ENCODE measurements at places on chromosomes 12 and 14. TPM values are rescaled to one million over a fixed set of nuclear protein-coding genes. Genes with fewer than 3 reads are reported as not detected.

GRCh38 chr14:23827100-23827892 lies 126.3 kb upstream of the DHRS4 start:
- no peak for DNase-seq
- H3K27me3 ChIP-seq = no peaks in the 10 kb centered on the region
- H3K4me3 ChIP-seq = no peak overlapping the region
- H3K36me3 ChIP-seq = no peaks in the 10 kb centered on the region
- H3K27ac ChIP-seq = no peak overlapping the region

GRCh38 chr14:54929556-54929955 lies 26.9 kb upstream of the GCH1 start:
- H3K27ac ChIP-seq = no peak overlapping the region
- H3K4me1 ChIP-seq = no peaks in the 10 kb centered on the region

SPX gene
- 0.64 TPM for total RNA-seq

GRCh38 chr14:52395728-52396127 lies 81.6 kb downstream of the PTGER2 start:
- DNase-seq = no peak
- H3K4me1 ChIP-seq = peaks cover 17% of the 10 kb centered on the region
- no peak overlapping the region for H3K27ac ChIP-seq
- H3K36me3 ChIP-seq = no peaks in the 10 kb centered on the region

IL23A gene
- total RNA-seq = 26.9 TPM

GRCh38 chr14:103546652-103547454 lies 15.6 kb downstream of the BAG5 start:
- no peaks in the 10 kb centered on the region for H3K4me1 ChIP-seq
- no peak overlapping the region for H3K4me3 ChIP-seq
- H3K27ac ChIP-seq = no peak overlapping the region

SMIM41 gene
- not detected for total RNA-seq

DNA sequence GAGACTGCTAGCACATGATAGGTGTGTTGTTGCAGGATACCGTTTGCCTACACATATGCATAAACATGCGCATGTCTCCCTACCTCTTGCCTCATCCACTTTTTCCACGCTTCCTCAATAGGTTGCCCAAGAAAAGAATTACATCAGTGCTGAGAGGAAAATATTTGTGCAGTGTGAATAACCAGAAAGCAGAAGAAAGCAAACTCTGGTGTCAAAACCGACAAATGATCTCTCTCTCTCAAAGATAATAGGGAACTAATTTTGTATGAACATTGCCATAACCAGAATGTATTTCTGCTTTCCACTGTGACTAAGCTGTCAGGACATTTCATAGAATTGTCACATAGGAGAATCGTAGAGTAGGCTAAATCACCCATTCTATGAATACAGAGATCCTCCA lies 1.3 kb downstream of the CLEC7A start:
- no peaks in the 10 kb centered on the region for H3K36me3 ChIP-seq
- H3K27ac ChIP-seq = no peak overlapping the region
- H3K4me1 ChIP-seq = no peaks in the 10 kb centered on the region

GRCh38 chr14:77590845-77591485 lies 25.5 kb downstream of the SPTLC2 start:
- no peak overlapping the region for H3K4me3 ChIP-seq
- H3K4me1 ChIP-seq = peaks cover 25% of the 10 kb centered on the region
- DNase-seq = no peak

DNA sequence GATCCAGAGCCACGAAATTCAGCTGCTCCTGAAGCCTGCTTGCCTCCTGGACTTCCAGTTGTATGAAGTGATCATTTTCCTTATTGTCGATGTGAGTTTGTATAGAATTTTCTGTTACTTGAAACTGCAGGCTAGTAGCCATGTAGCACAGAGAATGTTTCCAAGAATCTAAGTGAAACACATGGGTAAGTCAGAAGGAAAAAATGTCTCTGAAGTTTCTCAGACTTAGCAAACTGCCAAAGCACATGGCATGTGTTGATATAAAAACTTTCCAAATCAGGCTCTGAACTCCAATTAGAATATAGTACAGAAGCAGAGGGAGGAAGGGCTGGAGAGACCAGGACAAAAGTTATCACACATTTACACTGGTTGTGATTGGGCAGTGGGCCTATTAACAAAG lies 9.8 kb upstream of the PCNX1 start:
- no peak overlapping the region for H3K27ac ChIP-seq
- no peak overlapping the region for H3K4me3 ChIP-seq
- H3K4me1 ChIP-seq = peaks cover 30% of the 10 kb centered on the region
- no peaks in the 10 kb centered on the region for H3K27me3 ChIP-seq
- no peak for DNase-seq

DNA sequence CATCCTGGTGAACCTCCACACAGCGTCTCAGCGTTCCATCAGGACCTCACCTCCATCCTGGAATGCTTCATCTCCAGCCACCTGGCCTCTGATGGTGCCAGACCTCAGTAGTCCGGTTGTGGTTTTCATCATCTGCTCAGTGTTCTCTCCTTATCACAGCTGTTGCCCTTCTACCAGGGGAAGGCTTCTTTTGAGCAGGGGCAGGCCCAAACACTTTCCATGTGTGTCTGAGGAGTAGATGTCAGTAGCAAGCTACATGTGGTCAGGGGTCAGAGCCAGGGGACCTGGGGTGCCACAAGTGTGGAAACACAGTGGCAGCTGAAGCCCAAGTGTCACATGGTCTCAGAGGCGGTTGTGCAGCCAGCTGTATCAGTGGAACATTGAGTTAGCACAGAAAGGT lies 30.2 kb upstream of the FGD4 start:
- no peaks in the 10 kb centered on the region for H3K36me3 ChIP-seq
- no peaks in the 10 kb centered on the region for H3K27me3 ChIP-seq
- no peaks in the 10 kb centered on the region for H3K4me1 ChIP-seq

GRCh38 chr12:124369055-124369826 lies 74.3 kb downstream of the RFLNA start:
- no peak overlapping the region for H3K27ac ChIP-seq
- H3K4me1 ChIP-seq = no peaks in the 10 kb centered on the region
- H3K27me3 ChIP-seq = no peaks in the 10 kb centered on the region
- no peak overlapping the region for H3K4me3 ChIP-seq

KIF26A gene
- 0.15 TPM for total RNA-seq

GRCh38 chr12:48486261-48486660 lies 4.0 kb downstream of the C12orf54 start:
- H3K4me1 ChIP-seq = no peaks in the 10 kb centered on the region
- no peaks in the 10 kb centered on the region for H3K36me3 ChIP-seq
- DNase-seq = no peak

IFI27 gene
- 1.3 TPM for total RNA-seq

GRCh38 chr12:92036061-92036620 lies 109.5 kb downstream of the BTG1 start:
- H3K4me3 ChIP-seq = peak overlapping the region; percentile 44
- H3K27me3 ChIP-seq = no peaks in the 10 kb centered on the region
- H3K4me1 ChIP-seq = peaks cover 78% of the 10 kb centered on the region
- no peaks in the 10 kb centered on the region for H3K36me3 ChIP-seq
- no peak overlapping the region for H3K27ac ChIP-seq
- DNase-seq = no peak

AICDA gene
- total RNA-seq = 0.71 TPM

DNA sequence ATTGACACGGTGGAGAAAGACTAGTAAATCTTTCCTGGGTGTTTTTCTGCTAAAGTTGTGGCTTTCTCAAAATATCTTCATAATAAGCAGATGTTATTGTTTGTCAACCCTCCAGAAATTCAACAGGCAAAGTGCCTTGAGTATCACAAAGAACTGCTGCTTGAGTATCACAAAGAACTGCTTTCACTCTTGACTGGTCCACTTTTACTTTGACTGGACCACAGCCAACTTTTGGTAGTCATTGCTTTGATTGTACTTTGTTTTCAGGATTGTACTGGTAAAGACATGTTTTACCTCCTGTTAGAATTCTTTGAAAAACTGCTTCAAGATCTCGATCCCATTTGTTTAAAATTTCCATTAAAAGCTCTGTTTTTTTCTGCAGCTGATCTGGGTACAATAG lies 62.6 kb downstream of the PDZRN4 start:
- no peak for DNase-seq
- no peak overlapping the region for H3K27ac ChIP-seq
- H3K27me3 ChIP-seq = no peaks in the 10 kb centered on the region
- no peak overlapping the region for H3K4me3 ChIP-seq
- H3K4me1 ChIP-seq = no peaks in the 10 kb centered on the region

- no peak overlapping the region for H3K4me3 ChIP-seq
- H3K4me1 ChIP-seq = no peaks in the 10 kb centered on the region
- H3K36me3 ChIP-seq = no peaks in the 10 kb centered on the region
- H3K27ac ChIP-seq = no peak overlapping the region
Measured at GRCh38 chr14:28412077-28412476, 354.5 kb upstream of the FOXG1 start.

GPR84 gene
- 0.16 TPM for total RNA-seq

DNA sequence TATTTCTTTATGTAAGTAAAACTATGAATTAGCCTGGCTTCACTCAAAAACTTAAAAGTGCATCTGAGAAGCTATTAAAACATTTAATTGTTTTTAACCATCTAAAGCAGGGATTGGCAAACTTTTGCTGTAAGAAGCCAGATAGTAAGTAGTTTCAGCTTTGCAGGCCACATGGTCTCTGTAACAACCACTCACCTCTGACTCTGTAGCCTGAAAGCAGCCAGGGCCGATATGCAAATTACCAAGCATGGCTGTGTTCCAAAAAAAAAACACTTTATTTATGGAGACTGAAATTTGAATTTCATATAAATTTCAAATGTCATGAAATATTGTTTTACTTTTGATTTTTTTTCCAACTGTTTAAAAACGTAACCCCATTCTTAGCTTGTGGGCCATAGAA lies 95.3 kb downstream of the CIT start:
- no peaks in the 10 kb centered on the region for H3K4me1 ChIP-seq
- H3K36me3 ChIP-seq = no peaks in the 10 kb centered on the region
- no peak overlapping the region for H3K27ac ChIP-seq
- no peak for DNase-seq

GRCh38 chr14:26319139-26319864 lies 278.5 kb downstream of the NOVA1 start:
- no peak overlapping the region for H3K4me3 ChIP-seq
- no peaks in the 10 kb centered on the region for H3K36me3 ChIP-seq
- DNase-seq = no peak

GRCh38 chr12:52081263-52081733 lies 1.8 kb downstream of the SMIM41 start:
- H3K4me1 ChIP-seq = peaks cover 4% of the 10 kb centered on the region
- H3K4me3 ChIP-seq = no peak overlapping the region
- peaks cover 7% of the 10 kb centered on the region for H3K36me3 ChIP-seq

DNA sequence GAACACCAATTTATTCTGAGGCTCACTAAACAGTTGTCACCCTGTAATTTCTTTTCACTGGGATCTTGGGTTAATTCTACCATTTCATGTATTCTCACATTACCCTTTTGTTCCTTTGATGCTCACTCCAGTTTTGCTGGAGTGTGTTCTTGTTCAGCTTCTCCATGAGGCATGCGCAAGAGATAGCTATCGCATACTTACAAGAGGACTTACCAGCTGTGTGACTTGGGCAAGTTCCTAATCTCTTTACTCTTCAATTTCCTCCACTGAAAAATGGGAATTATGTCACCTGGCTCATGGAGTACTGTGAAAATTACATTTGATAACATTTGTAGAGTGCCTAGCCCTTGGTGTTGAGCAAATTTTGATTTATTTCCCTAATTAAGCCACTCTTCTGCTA lies 56.5 kb upstream of the JDP2 start:
- no peak overlapping the region for H3K27ac ChIP-seq
- no peaks in the 10 kb centered on the region for H3K4me1 ChIP-seq
- no peak overlapping the region for H3K4me3 ChIP-seq
- H3K27me3 ChIP-seq = no peaks in the 10 kb centered on the region

KRT71 gene
- not detected for total RNA-seq

GRCh38 chr12:53338916-53339315 lies 2.8 kb upstream of the SP7 start:
- no peak for DNase-seq
- H3K36me3 ChIP-seq = no peaks in the 10 kb centered on the region
- H3K4me1 ChIP-seq = peaks cover 2% of the 10 kb centered on the region

- peaks cover 24% of the 10 kb centered on the region for H3K4me1 ChIP-seq
- no peaks in the 10 kb centered on the region for H3K36me3 ChIP-seq
- H3K27ac ChIP-seq = peak overlapping the region; percentile 1
- no peak for DNase-seq
- H3K27me3 ChIP-seq = no peaks in the 10 kb centered on the region
Measured at GRCh38 chr12:11651785-11652184, 2.3 kb downstream of the ETV6 start.

- H3K36me3 ChIP-seq = no peaks in the 10 kb centered on the region
- peaks cover 14% of the 10 kb centered on the region for H3K27me3 ChIP-seq
- H3K4me3 ChIP-seq = no peak overlapping the region
Measured at GRCh38 chr12:93587611-93588010, 15.1 kb downstream of the SOCS2 start.

- no peaks in the 10 kb centered on the region for H3K4me1 ChIP-seq
- H3K27ac ChIP-seq = no peak overlapping the region
- no peak for DNase-seq
- no peaks in the 10 kb centered on the region for H3K36me3 ChIP-seq
- H3K4me3 ChIP-seq = no peak overlapping the region
- no peaks in the 10 kb centered on the region for H3K27me3 ChIP-seq
Measured at GRCh38 chr12:47488888-47489287, 216.9 kb downstream of the RPAP3 start.

TRIM9 gene
- total RNA-seq = 1.0 TPM

- H3K27ac ChIP-seq = no peak overlapping the region
- no peak overlapping the region for H3K4me3 ChIP-seq
- H3K27me3 ChIP-seq = no peaks in the 10 kb centered on the region
Measured at GRCh38 chr14:63624701-63625100, 17.0 kb downstream of the WDR89 start.

DNA sequence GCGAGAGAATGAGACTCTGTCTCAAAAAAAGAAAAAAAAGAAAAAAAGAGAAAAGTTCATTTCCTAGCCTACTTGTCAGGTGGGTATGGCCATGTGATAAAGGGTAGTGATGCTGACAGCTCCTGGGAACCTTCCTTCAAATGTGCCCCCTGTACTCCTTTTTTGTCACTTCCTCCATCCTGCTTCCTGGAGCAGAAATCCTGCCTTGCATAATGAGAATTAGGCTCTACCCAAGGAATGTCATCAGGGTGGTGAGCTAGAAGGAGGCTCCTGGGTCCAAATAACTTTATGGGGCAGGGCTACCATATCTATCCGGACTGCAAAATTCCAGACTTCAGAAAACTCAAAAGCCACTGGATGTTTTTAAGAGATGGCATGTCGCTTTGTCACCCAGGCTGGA lies 27.8 kb upstream of the FBXO34 start:
- DNase-seq = no peak
- no peaks in the 10 kb centered on the region for H3K36me3 ChIP-seq
- no peak overlapping the region for H3K27ac ChIP-seq

RERG gene
- total RNA-seq = not detected

- H3K27me3 ChIP-seq = no peaks in the 10 kb centered on the region
- DNase-seq = no peak
- no peaks in the 10 kb centered on the region for H3K36me3 ChIP-seq
- no peak overlapping the region for H3K4me3 ChIP-seq
- no peaks in the 10 kb centered on the region for H3K4me1 ChIP-seq
Measured at GRCh38 chr12:4579305-4580102, 17.5 kb downstream of the DYRK4 start.

CBLN3 gene
- total RNA-seq = 7.4 TPM

GRCh38 chr12:93789767-93790166 lies 112.6 kb downstream of the CRADD start:
- no peaks in the 10 kb centered on the region for H3K27me3 ChIP-seq
- H3K36me3 ChIP-seq = no peaks in the 10 kb centered on the region
- peaks cover 10% of the 10 kb centered on the region for H3K4me1 ChIP-seq
- no peak overlapping the region for H3K4me3 ChIP-seq
- H3K27ac ChIP-seq = no peak overlapping the region

GRCh38 chr12:1796515-1797010 lies 23.8 kb upstream of the LRTM2 start:
- H3K36me3 ChIP-seq = no peaks in the 10 kb centered on the region
- peak overlapping the region; percentile 88 for H3K4me3 ChIP-seq
